ENCODE measurements at places on chromosomes 6 and 20. TPM values are rescaled to one million over a fixed set of nuclear protein-coding genes. Genes with fewer than 3 reads are reported as not detected.
A peak's percentile ranks its signal among the peaks of the same experiment; 100 is the strongest.

GRCh38 chr6:11381801-11382513, 149.5 kb upstream of the NEDD9 start:
- peak overlapping the region; percentile 85 for H3K4me3 ChIP-seq
- peaks cover 18% of the 10 kb centered on the region for H3K36me3 ChIP-seq
- peak; percentile 82 for DNase-seq
- H3K27me3 ChIP-seq, result no peaks in the 10 kb centered on the region
- H3K4me1 ChIP-seq, result peaks cover 58% of the 10 kb centered on the region

- DNase-seq, result no peak
- no peak overlapping the region for H3K4me3 ChIP-seq
- H3K27ac ChIP-seq, result no peak overlapping the region
- peaks cover 4% of the 10 kb centered on the region for H3K36me3 ChIP-seq
- H3K4me1 ChIP-seq, result peaks cover 15% of the 10 kb centered on the region
Observed at GRCh38 chr20:53399083-53399482, 194.6 kb downstream of the ZNF217 start.

DNA sequence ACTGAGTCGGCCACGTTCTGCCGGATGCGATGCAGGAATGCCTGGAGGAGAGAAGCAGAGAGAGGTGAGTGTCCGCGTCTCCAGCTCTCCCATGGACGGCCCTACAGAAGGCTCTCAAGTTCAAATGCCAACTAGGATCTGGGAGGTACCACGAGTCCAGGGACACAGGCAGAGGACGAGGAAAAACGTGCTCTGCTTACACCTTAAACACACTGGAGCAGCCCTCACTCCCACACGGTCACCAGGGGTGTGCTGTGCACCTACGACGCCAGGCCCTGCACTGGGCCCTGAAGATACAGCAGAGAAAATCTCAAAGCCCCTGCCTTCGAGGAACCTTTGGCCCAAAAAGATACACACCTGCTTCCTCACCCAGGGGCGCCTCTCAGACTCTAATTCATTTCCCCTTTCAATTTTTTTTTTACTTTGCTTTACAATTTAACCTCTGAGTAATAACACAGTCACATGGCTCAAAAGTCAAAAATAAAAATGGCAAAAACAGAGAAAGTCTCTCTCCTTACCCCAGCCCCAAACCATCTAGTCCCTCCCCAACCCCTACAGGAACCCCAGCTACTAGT, 79.9 kb downstream of the PREX1 start:
- H3K4me1 ChIP-seq, result peaks cover 56% of the 10 kb centered on the region
- DNase-seq, result no peak
- H3K27ac ChIP-seq, result peak overlapping the region; percentile 75
- peaks cover 20% of the 10 kb centered on the region for H3K36me3 ChIP-seq
- no peak overlapping the region for H3K4me3 ChIP-seq

- no peak overlapping the region for H3K27ac ChIP-seq
- peaks cover 18% of the 10 kb centered on the region for H3K4me1 ChIP-seq
- H3K4me3 ChIP-seq, result no peak overlapping the region
- no peak for DNase-seq
- peaks cover 28% of the 10 kb centered on the region for H3K36me3 ChIP-seq
Observed at GRCh38 chr6:63689421-63689820, 53.8 kb downstream of the PHF3 start.

DNA sequence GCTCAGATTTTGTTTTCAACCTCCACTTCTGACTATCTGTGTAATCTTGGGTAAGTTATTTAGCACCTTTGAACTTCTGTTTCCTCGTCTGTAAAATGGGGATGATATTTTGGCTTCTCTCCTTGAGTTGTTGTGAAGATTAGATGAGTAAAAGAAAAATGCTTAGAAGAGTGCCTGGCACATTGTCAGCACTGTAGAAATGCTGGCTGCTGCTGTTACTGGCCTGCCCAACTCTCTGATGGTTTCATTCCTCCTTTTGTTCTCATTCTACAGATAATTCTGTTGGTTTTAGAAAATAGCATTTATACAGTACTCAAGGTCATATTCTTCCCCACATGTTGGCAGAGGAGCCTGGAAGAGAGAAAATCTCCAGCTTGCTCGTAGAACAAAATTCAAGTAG, 547.2 kb upstream of the JAG1 start:
- no peaks in the 10 kb centered on the region for H3K4me1 ChIP-seq
- H3K36me3 ChIP-seq, result no peaks in the 10 kb centered on the region
- H3K4me3 ChIP-seq, result no peak overlapping the region
- no peaks in the 10 kb centered on the region for H3K27me3 ChIP-seq

DNA sequence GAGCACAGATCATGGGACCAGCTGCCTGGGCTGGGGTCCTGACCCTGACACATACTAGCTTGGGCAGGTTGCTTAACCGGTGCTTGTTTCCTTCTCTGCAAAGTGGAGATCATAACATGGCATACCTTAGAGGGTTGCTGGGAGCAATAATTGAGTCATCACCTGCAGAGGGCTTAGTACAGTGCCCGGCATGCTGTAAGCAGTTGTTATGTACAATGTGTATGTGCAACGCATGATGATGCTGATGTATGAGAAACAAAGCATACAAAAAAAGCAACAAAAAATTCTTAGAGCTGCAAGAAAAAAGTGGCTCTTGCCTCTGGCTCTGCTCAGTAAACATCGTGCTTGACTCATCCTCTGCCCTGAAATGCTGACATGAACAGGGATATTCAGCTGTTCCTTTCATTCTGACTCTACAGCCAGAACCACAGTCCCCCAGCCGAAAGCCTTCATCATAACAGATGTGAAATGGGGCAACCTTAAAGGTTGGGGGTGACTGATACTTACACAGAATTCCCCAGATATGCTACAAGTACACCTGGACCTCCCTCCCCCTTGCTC, 91.7 kb downstream of the CLIC5 start:
- DNase-seq, result peak; percentile 85
- H3K27ac ChIP-seq, result peak overlapping the region; percentile 97
- H3K4me3 ChIP-seq, result no peak overlapping the region
- peaks cover 1% of the 10 kb centered on the region for H3K36me3 ChIP-seq

GRCh38 chr20:57555457-57556184, 5.3 kb upstream of the PCK1 start:
- H3K27ac ChIP-seq, result no peak overlapping the region
- DNase-seq, result no peak
- H3K27me3 ChIP-seq, result peaks cover 22% of the 10 kb centered on the region
- H3K4me3 ChIP-seq, result no peak overlapping the region
- no peaks in the 10 kb centered on the region for H3K36me3 ChIP-seq
- H3K4me1 ChIP-seq, result no peaks in the 10 kb centered on the region

DNA sequence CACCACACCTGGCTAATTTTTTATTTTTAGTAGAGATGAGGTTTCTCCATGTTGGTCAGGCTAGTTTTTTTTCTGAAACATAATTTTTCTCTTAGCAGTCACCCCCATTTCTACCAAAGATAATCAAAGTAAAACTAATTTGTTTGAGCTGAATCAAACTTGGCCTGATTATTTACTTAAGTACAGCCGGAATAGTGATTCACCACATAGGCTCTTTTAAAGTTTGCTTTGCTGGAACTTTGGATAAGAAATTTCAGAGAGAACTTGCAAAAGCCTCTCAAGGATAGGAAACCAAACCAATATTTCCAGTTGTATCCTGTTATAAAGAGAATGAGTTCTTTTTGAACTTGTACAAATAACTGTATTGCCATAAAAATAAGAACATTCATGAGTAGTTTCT, 105.0 kb upstream of the SYNCRIP start:
- no peak for DNase-seq
- H3K27ac ChIP-seq, result no peak overlapping the region
- no peaks in the 10 kb centered on the region for H3K36me3 ChIP-seq
- peaks cover 9% of the 10 kb centered on the region for H3K27me3 ChIP-seq
- H3K4me1 ChIP-seq, result no peaks in the 10 kb centered on the region
- no peak overlapping the region for H3K4me3 ChIP-seq

DNA sequence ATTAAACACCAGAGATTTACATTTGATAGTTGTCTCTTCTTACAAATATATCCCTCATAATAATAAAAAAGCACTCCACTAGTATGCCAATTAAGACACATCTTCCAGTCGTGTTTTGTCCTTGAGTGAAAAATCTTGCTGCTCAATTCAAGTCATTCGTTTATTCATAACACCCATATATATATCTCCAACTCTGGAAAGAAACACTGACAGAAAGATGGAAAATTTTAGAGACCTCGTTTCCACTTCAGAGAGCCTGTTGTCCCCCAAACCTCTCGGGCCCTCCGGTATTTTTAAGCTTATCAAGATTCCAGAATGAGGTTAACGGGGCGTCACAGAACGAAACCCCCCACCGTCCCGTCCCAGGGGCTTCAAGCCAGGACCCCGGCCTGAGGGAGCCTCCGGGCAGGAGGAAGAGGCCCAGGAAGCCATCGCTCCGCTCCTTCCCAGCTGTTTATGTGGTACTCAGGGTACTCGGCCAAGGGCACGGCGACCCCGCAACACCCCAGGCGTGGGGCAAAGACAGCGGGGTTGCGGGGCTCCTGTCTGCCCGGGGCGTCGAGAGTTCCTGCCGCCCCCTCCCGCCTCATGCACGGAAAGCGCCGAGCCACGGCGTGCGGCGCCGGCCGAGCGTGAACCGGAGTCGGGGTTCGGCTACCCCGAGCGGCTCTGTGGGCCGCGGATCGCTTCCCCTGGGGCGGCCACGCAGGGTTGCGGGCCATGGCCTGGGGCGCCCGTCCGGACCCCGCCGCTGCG, 623 bp upstream of the SNX9 start:
- H3K27me3 ChIP-seq, result no peaks in the 10 kb centered on the region
- H3K27ac ChIP-seq, result peak overlapping the region; percentile 71
- no peak for DNase-seq
- peaks cover 20% of the 10 kb centered on the region for H3K36me3 ChIP-seq
- peak overlapping the region; percentile 61 for H3K4me3 ChIP-seq
- H3K4me1 ChIP-seq, result peaks cover 34% of the 10 kb centered on the region

DNA sequence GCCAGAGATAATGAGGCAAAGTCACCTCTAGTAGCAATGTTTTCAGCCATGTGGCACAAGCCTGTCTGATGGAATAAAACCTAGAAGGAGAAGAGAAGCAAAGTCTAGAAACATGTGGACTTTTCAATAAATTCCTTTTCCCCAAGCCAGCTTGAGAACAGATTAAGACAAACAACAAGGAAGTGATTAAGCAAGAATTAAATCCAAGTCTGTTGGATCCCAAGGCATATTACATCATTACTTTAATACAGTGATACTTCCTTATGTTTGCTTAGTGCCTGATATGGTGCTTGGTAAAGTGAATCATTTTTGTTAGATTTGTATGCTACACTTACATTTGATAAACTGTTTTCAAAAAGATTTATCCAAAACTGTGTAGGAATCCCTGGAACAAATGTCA, 260.3 kb upstream of the FAM83B start:
- H3K4me3 ChIP-seq, result no peak overlapping the region
- no peaks in the 10 kb centered on the region for H3K4me1 ChIP-seq
- H3K27me3 ChIP-seq, result no peaks in the 10 kb centered on the region
- no peak overlapping the region for H3K27ac ChIP-seq

DNA sequence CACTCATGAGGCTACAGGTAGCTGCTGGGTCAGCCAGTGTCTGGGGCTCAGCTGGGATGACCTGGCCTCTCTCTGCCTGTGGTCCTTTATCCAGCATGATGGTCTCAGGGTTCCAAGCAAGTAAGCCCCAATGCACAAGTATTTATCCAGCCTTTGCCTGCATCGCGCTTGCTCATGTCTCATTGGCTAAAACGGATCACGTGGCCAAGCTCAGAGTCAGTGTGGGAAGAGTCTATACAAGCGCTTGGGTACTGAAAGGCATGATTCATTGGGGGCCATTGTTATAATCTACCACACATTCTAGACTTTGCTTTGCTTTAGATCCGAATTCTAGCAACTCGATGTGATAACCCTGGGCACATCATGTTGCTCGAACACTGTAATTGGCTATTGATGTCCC, 48.3 kb downstream of the PPP1R16B start:
- H3K4me3 ChIP-seq, result no peak overlapping the region
- H3K27me3 ChIP-seq, result no peaks in the 10 kb centered on the region
- peaks cover 42% of the 10 kb centered on the region for H3K36me3 ChIP-seq
- DNase-seq, result no peak

GRCh38 chr6:121305957-121306607, 28.2 kb downstream of the TBC1D32 start:
- peaks cover 7% of the 10 kb centered on the region for H3K36me3 ChIP-seq
- no peaks in the 10 kb centered on the region for H3K27me3 ChIP-seq
- H3K27ac ChIP-seq, result no peak overlapping the region
- peaks cover 4% of the 10 kb centered on the region for H3K4me1 ChIP-seq

GRCh38 chr6:48169635-48170034, 58.6 kb upstream of the PTCHD4 start:
- H3K27me3 ChIP-seq, result no peaks in the 10 kb centered on the region
- no peak overlapping the region for H3K27ac ChIP-seq
- no peaks in the 10 kb centered on the region for H3K36me3 ChIP-seq
- H3K4me1 ChIP-seq, result no peaks in the 10 kb centered on the region
- H3K4me3 ChIP-seq, result no peak overlapping the region
- no peak for DNase-seq

GRCh38 chr6:6619021-6619794, 30.7 kb downstream of the LY86 start:
- peaks cover 10% of the 10 kb centered on the region for H3K4me1 ChIP-seq
- H3K27ac ChIP-seq, result no peak overlapping the region
- H3K27me3 ChIP-seq, result no peaks in the 10 kb centered on the region
- H3K4me3 ChIP-seq, result no peak overlapping the region
- no peak for DNase-seq
- H3K36me3 ChIP-seq, result no peaks in the 10 kb centered on the region

DNA sequence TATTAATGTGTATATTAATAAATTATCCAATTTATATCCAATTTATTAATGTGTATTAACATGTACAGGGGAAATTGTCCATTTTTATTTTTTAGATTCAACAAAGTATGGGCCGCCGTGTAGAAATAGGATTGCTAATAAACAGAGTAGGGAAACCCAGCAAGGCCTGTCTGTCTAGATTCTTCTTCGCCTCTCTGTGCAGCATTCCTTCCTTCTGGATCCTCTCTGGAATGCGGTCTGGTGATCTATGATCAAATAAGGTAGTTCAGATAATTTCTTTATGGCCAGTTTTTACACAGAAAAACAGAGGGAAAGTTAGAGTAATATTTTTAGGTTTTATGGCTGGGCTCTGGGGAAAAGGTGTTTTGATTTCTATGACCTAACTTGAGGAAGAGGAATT, 19.9 kb upstream of the HFE start:
- H3K4me1 ChIP-seq, result peaks cover 4% of the 10 kb centered on the region
- no peak overlapping the region for H3K27ac ChIP-seq
- H3K4me3 ChIP-seq, result no peak overlapping the region
- H3K36me3 ChIP-seq, result no peaks in the 10 kb centered on the region
- no peaks in the 10 kb centered on the region for H3K27me3 ChIP-seq

The ANKRD6 gene
- total RNA-seq, result 4.0 TPM

The SNAP25 gene
- 0.63 TPM for total RNA-seq

The KCNG1 gene
- 2.1 TPM for total RNA-seq

The SIRPD gene
- total RNA-seq, result not detected

The SLC16A10 gene
- total RNA-seq, result 3.6 TPM

The PAX1 gene
- not detected for total RNA-seq

The PDE7B gene
- total RNA-seq, result 0.05 TPM

Data from activated CD4-positive, alpha-beta memory T cell treated with anti-CD3 and anti-CD28 coated beads for 36 hours (primary cell).